Fibroblast of skin of abdomen (primary cell): ENCODE measurements at places on chromosomes 4 and X.

- DNase-seq, result no peak
Observed at GRCh38 chr4:144989306-144989705, 108.7 kb downstream of the ANAPC10 start.

- no peak for DNase-seq
Observed at GRCh38 chr4:100952590-100952989, 394.7 kb downstream of the PPP3CA start.

DNA sequence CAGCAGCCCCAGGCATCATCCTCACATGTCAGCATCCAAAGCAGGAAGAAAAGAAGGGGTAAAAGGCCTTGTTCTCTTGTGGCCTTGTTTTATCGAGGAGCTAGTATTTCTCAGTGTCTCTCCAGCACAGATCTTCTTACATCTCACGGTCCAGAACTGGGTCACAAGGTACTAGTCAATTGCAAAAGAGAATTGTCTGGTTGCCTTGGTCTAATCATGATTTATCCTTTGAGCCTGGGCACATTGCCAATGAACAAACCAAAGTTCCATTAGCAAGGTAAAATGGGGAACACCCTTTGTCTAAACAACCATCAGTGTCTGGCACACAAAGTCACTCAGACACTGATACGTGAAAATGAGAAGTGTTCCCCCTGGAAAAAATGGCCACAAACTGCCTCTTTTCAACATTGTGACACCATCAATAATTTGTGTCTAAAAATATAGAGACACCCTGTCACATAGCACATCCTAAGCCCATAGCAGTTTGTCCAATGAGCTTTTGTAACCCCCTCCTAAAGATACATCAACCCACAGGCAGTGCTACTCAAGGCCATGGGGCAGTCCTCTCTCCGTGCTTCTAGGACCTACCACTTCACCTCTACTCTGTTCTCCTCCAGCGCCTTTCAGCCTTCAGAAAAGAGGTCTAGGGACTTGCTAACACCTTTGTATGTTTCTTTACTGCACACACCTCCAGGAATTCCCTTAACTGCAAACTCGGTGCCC lies 534.4 kb downstream of the MID1IP1 start:
- no peak for DNase-seq

GRCh38 chr4:185298728-185299430 lies 89.5 kb downstream of the SNX25 start:
- DNase-seq, result no peak

GRCh38 chr4:79676705-79677104 lies 268.7 kb upstream of the GK2 start:
- peak; percentile 5 for DNase-seq

DNA sequence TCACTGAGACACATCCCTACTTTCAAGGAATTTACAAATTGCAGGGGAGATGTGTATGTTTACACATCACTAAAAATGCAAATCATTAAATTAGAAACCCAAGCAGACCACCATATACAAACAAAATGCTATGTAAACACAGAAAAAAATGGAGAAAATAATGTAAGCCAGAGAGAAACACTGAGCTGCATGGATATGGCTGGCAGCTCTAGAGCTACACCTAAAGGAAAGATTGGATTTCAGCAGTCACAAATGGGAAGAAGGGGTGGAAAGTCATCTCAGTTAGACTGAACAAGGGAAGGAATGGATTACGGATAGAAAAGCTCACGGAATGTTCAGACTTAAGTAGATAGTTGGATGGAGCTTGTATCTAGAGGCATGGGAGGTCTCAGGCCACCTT lies 186.3 kb downstream of the MOSPD2 start:
- no peak for DNase-seq

DNA sequence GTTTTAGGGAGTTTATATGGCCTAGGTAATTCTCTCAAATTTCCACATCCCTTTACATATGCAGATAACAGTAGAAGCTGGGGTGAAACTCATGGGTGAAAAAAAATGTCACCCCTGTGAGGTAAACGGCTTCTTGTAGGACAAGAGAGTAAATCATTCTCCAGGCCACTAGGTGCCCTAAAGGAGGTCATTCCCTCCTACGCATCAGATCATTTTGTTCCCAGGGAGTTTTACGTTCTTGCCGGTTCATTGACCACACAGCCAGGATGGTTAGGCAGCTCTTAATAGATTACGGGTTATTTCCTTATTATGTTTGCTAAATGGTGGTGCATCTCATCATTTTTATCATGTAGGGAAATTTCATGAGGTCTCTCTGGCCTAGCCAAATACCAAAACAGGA lies 225.8 kb upstream of the NOCT start:
- DNase-seq, result no peak

DNA sequence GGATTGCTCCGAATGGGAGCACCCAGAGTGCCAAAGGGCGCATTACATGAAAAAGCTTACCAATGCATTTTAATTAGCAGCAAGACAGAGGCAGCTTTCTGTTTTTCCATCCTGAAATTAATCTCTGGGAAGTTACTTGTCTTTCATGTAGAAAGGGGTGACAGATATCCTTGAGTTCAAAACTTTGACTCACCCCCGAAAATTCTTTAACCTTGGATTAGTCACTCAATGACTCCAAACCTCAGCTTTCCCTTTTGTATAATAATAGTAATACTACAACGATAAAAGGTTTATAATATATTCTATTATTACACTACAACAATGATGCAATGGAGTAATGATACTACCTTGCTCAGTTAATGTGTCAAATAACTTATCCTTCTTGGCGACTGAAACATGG lies 126.3 kb downstream of the ADAMTS3 start:
- no peak for DNase-seq

DNA sequence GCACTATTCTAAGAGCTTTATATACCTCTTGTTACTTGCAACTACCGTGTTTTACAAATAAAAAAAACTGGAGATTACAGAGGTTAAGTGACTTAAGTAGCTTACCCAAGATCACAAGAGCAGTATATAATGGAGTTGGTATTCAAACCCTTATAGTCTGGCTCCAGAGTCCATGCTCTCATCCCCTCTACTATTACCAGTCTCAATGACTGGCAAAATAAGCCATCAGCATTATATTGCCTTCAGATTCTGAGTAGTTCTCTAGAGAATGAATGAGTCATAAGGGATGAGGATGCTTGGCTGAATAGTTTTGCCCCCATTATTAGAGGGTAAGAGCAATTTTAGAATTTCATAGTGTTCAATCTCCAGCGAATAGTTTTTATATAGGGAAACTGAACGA lies 170.1 kb upstream of the ATOH1 start:
- DNase-seq, result no peak

DNA sequence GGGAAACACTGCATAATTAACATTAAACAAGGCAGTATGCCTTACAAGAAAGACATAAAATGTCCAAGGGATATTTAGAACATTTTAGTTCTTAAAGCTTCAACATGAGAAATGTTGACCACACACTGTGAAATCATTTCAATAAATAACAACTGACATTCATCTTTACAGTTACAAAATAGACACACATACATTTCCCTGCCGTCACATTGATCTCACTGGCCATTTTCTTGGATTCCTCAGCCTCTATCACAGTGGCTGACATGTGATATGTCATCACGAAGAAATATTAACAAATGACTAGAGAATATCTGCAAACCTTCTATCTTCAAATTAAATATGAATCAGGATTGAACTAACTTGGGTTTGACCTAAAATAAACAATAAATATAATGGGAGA lies 1.9 kb downstream of the CXCL2 start:
- DNase-seq, result no peak

DNA sequence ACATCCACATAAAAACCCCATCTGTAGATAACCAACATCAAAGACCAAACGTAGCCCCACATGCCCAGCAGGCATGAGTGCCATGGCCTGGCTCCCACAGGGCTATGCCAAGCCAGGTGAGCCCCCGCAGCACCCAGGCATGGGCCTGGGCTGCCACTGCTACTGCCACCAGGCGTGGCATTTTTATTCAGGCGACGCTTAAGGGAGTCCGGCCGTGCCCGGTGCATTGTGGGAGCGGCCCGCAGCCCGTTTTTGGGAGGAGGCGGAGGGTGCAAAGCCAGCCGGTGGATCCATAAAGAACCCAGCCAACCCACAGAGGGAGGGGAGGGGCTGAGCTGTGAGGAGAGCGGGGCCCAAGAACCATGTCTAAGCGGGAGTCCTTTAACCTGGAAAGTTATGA lies 205.9 kb downstream of the CHIC1 start:
- no peak for DNase-seq

DNA sequence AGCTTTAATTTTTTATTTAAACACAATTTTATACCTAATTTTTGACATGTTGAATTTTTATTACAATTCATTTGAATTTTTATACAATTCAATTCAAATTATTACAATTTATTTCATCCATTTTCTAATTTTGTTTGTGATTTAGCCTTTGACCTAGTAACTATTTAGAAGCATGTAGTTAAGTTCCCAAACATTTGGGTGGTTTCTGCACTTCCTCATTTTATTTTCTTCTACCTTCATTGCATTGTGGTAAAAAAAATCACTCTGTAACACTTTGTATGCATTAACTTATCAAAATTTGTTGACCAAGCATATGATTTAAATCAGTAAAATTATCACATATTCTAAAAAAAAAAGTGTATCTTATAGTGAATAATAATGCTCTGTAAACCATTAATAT lies 928.9 kb downstream of the ARAP2 start:
- no peak for DNase-seq

DNA sequence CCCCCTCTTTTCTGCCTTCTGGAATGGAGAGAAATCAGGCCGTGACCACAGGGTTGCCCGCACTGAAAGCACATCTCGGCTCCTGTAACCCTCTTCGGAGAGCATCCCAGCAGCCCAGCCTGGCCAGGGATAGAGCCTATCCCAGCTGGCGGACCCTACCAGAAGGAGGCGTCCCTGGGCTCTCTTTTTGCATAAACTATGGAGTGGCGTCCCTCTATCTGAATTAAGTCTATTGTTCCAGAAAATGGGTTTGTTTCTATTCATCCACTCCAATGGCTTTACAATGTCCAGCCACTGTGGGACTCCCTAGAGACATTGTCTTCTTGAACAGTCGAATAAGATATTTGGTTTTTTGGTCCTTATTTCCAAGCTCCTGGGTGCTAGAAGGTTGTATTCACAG lies 689 bp upstream of the NHSL2 start:
- DNase-seq, result no peak

- DNase-seq, result no peak
Observed at GRCh38 chrX:124407226-124407625, 60.9 kb downstream of the SH2D1A start.
